GM13976 (cell line): ENCODE measurements at places on chromosomes 16 and 17.

GRCh38 chr17:43782913-43783680 lies 2.9 kb downstream of the CFAP97D1 start:
- no peak for DNase-seq

DNA sequence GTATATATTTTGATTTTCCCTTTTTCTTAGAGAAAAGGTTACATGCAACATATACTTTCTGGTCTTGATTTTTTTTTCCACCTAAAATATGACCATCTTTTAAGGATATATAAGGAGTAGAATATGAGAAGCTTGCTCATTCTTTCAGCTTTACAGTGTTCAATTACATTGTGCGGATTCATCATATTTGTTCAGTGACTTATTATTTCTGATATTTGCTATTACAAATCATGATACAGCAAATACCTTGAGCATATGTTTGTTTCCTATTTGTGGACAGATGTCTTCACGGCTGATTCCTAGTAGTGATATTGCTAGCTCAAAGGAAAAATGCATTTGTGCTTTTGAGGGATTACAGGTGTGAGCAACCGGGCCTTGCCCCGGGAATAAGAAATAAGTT lies 18.1 kb downstream of the KATNIP start:
- no peak for DNase-seq

DNA sequence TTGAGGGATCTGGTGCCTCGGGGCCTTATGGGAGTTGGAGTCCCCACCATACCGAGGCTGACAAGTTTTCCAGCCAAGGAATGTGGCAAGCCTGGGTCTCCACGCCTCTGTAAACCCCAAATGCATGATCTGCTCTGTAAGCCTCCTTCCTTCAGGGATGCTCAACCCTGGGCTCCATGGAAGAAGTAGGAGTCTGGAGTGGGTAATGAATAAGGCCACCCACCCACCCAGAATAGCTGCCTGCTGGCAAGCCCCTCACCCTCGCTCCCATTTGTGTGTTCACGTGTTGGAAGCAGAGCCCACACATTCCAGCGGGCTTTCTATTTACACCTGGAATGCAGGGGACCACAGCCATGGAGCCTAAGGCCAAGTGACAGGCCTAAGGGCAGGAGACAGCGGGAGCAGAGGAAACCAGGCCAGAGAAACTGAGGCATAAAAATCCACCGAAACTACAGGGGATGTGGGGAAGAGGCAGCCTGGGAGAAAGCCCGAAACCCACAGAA lies 4.4 kb downstream of the DLG4 start:
- DNase-seq = no peak

DNA sequence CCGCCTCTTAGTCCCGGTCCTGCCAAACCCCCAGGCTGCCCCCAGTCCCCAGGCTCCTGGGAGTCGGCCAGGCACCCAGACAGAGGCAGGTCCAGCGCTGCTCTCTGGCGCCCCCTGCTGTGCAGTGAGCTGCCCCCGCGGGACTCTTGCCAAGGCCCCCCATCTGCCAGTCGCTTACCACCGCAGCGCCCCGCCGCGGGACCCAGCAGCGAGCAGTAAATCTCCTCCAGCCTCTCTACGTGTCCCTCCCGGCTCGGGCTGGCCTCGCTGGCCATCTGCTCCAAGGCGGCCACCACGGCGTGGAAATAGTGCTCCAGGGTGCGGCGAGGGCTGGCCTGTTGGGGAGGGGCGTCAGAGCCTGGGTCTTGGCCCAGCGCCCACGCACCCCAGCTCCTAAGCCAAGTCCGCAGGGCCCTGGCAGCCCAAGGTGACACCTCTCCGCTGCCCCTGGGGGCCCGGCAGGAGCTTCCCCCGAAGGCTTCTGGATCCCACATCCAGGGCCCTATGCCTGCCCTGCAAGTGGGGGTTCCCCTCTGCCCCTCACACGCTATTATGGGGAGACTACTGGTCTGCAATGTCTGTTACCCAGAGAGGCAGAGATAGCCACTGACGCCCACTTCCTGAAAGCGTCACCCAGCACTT lies 33.7 kb upstream of the MFSD6L start:
- peak; percentile 66 for DNase-seq

GRCh38 chr17:79927136-79927661 lies 88.0 kb upstream of the CBX4 start:
- no peak for DNase-seq

DNA sequence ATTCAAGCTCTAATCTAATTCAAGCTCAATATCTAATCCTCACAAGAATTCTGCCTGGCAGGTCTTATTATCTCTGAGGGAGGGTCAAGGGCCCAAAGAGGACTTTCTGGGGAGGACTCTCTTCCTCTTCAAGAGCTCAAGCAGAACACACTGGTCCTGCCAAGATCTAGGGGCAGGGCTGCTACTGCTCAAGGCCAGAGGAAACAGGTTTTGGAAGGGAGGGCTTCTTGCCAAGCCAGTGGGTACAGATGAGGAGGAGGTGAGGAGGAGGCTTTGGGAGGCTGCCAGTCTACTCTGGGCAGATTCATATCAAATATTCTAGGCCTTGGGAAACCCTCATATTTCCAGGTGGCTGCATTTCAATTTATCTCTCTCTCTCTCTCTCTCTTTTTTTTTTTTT lies 51.8 kb upstream of the IL34 start:
- DNase-seq = no peak

DNA sequence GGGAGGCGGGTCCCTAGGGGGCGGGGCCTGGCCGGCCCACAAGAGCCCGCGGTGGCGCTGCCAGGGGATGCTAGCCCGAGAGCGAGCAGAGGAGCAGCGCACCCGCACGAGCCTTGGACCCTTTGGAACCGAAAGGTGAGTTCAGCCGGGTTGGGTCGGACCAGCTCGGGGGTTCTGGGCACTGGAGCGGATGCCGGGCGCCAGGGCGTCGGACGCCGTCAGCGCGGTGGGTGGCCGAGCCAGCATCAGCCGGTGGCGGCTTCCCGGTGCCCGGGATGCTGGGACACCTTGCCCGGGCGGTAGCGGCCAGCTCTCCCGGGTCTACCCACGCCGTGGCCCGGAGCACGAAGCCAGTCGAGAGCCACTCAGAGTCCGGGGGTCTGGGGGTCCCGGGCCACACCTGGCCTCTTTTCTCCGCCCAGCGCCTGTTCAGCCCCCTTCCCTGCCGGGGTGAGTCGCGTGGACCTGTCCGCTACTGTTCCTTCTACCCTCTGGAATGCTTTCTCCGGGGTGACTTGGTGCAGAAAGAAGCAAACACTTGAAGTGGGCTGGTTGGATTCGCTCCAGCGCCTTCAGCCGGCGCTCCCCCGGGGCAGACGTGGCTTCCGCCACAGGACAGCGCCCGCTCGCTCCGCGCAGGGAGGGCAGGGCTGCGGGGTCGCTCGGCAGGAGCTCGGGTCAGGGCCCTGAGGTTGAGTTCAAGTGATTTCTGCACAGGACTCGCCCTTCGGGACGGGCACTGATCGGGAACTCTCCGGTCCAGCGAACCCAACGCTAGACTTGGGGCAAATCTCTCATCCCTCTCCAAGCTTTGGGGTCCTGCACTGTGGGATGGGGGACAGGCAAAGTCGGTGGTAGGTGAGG lies at the start of gene SCNN1G:
TSS of gene SCNN1G (plus strand) at position 67 of the 864 bp plus-strand sequence. CDS start 3,527 bp downstream, outside the sequence.
- DNase-seq = peak; percentile 52

DNA sequence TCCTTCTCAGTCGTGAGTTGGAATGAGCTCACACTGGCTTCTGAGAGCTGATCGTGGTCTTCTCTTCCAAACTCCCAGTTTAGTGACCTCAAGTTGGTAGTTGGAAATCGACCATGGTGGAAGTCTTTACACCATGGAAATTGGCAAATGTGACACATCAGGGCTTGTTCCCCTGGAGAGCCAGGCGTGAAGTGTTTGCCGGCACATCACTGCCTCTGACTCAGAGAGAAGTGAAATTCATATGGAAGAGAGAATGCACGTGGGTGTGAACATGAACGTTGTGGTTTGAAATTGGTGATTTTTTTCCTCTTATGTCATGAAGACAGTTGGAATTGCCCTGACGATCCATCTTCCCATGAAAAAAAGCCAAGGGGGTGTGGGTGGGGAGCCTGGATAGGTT lies 47.4 kb downstream of the AXIN2 start:
- no peak for DNase-seq

DNA sequence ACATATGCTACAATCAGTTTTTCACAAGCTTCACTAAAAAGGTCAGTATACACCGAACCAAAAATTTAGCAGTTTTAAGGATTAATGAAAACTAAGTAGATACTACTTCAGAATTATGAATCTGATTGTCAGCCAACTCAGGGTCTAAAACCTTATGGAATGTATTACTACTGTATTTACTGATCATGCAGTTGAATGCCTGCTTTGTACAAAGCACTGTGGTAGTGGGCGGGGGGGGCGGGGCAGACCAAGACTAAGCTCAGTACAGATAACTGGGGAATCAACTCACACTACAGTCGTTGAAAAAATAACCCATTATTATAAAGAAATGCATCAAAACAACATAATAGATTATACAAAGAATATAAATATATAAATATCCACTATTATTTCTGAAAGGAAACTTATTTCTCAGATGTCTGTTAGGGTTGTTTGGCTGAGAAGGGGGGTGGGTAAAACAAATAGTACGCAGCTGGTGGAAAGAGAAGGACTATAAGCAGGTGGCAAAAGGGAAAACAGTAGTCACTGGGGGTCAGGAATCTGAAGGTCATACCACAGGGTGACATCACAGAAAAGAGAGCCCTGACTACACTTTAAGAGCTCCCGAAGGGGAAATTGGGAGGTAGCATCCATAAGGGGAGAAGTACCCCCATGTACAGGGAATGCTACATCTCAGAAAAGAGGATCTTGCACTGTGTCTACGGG lies 109.4 kb upstream of the AXIN2 start:
- DNase-seq = no peak

DNA sequence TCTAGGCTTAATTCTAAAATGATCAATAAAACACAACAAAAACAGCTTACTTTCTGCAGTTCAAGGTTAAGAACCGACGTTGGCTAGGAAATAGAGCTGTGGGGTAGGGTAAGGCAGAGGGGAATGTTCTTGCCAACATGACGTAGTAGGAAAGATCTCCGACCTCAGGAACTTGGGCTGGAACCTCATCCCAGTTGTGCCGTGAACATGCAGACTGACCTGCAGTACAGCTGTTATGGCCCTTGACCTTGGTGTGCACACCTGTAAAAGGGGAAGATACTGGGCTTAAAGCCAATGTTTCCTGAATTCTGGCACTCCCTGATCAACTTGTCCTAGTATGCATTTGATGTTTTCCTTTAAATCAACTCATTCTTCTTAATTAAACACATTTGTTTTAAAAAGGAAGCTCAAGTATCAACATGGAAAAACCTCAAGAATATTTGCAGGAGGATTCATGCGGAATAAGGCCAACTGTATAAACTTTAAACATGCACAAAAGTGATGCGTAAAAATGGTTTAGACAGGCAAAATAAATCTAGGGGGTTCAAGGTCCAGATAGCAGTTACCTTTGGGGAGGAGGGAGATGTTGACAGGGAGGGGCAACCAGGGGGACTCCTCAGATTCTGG lies 14.2 kb upstream of the SLC6A2 start:
- no peak for DNase-seq

- DNase-seq = no peak
These were observed 3.4 kb downstream of the CHST6 start for GRCh38 chr16:75491876-75492275.

- DNase-seq = no peak
These were observed 10.7 kb downstream of the MKS1 start for GRCh38 chr17:58208344-58208743.

DNA sequence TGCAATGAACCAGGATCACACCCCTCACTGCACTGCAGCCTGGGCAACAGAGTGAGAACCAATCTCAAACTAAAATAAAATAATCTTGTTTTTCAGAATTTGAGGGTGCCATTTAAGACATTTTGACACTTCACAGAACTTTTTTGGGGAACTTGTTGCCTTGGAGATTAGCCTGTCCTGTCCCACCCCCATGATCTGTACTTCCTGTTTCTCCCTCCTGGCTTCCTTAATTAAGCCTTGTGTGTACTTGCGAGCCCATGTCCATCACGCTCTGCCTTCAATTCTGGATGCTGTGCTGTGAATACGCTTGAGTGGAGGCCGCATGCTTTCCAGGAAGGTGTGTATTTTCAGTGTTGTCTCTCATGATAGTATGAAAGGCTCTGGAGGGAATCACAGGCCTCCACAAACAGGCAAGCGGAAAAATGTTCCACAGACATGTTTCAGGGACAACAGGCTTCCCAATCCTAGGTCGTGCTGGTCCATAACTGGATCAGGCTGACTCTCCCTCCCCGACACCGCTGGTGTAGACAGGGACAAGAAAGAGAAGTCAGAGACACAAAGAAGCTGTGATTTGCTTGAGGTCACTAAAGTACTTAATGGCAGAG lies 56.9 kb downstream of the NOS2 start:
- DNase-seq = no peak

DNA sequence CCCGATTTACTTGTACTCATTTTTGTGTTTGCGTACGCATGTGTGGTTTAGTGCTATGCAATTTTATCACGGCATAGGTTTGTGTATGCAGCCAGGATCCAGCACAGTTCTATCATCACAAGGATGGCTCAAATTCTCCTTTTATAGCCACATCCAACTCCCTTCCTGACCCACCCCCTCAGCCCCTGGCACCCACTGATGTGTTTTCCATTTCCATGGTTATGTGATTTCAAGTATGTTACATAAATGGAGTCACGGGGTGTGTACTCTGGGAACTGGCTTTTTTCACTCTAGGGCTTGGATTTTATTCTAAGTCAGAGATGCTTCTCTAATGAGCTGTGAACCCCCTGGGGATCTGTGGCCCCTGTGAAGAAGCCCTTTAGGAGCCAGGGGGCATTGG lies 16.8 kb downstream of the IL4R start:
- DNase-seq = no peak

GRCh38 chr17:66414561-66415175 lies 112.3 kb downstream of the PRKCA start:
- DNase-seq = no peak

DNA sequence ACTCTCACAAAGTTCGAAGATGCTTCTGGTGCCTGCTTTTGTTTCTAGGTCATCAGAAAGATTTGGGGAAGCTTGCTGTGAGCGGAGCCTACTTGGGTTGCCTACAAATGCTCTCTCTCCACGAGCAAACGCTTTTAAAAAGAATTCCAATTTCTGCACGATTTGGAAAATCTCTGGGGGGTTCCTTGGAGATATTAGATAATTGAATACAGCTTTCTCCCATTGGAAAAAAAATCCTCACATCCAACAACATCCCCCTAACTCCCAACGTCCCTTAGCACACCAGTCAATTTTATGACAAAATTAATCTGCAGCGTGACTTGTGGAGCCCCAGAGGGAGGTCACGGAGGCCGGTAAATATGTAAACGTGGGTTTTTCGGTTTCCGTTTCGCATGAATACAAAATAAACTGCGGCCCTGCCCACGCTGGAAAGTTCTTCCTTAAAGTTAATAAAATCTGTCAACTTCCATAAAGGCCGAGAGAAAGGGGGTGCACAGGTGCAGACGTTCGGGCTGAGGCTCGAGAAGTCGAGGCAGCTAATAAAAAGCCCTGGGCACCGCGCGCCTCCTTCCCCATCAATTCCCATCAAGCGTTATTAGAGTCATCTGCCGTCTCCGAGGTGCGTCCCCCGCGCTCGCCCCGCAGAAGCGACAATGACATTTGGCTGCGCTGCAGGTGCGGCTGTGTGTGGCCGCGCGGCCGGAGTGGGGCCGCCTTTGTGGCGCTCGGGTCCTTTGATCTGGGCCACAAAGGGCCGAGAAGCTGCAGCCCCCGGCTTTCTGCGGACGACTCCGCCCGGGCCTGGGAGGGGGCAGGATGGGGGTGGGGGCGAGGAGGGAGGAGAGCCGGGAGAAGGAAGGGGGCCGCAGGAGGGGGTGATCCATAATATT lies 37.6 kb downstream of the SALL1 start:
- peak; percentile 46 for DNase-seq

GRCh38 chr16:2779978-2780898 lies 3.2 kb upstream of the ELOB start:
- DNase-seq = no peak
